ENCODE measurements at places on chromosomes 5 and 9.

DNA sequence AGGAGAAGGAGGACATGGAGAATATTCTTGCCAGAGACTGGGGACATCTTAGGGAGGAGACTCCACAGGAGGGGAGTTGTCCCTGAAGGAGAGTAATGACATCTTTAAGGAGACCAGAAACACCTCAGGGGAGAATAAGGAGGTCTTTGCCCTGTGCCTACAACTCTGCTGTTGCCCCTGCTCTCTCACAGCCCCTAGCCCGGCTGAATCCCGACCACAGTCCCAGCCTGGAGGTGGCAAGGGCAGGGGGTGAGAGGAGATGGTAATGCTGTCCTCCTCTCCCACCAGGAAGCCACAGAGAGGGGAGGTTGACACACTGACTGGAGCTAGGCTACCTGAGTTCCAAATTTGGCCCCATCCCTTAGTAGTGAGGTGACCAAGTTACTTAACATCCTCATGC is 30.2 kb upstream of the ENHO start:
- no peak for DNase-seq

- no peak for DNase-seq
Measured at GRCh38 chr9:121172726-121173487, 28.8 kb downstream of the RAB14 start.

GRCh38 chr5:73625372-73625943 is 538 bp upstream of the ARHGEF28 start:
- no peak for DNase-seq

DNA sequence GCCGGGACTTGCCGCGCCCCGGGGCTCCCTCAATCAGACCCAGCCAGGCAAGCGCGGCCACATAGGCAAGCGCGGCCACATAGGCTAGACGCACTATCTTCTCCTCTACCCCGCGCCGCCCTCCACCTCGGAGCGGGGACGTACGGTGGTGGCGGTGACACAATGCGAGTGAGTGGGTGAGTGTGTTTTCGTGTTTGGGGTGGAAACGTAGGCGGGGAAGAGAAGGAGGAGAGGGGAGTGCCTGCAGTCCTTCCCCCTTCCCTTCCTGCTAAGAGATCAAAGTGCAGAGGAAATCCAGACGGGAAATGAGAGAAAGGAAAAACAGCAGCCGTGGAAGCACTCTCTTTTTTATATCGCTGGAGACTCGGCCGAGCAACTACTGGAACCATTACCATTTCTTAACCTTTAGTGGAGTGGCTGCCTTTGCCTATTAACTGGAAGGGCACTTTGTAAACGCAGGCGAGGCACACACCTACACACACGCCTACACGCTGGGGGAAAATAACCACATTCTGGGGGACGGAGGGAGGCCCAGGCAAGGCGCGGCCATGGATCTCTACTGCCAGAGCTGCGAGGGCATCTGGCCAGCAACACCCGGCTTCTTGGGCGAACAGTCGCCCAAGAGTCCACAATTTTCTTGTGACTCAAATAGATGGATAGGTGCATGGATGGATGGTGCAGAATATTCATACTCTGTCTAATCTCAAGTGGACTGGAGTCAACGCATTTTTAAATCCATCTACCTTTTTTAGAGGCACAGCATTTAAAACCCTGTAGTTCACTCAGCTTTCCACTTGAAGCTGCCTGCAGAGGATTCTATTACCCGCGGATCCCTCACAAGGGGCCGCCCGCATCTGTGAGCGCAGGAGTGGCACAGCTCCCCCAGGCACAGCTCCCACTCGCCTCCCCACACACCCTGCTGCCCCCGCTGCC is 2.1 kb downstream of the EDIL3 start:
- DNase-seq = no peak

- no peak for DNase-seq
Measured at GRCh38 chr9:74120470-74120869, 376.7 kb upstream of the RORB start.

- no peak for DNase-seq
Measured at GRCh38 chr5:81283976-81284375, 17.4 kb upstream of the ZCCHC9 start.

DNA sequence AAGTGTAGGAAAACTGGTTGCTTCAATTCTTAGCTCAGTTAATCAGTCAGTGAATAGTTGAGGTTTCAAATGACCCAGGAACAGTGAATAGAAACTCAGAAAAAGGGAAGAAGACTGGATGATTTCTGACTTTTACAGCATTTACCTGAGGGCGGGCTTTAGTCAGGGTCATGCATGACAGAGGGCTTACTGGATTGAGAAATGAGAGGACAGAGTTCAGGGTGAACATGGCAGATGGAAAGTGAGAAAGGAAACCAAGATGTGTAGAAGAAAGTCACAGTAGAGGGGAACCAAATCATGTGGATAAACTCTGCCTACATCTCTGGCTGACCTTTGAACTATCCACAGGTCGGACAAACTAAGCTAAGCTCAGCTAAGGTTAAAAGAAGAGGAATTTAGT is 596.0 kb downstream of the SEMA5A start:
- DNase-seq = no peak

DNA sequence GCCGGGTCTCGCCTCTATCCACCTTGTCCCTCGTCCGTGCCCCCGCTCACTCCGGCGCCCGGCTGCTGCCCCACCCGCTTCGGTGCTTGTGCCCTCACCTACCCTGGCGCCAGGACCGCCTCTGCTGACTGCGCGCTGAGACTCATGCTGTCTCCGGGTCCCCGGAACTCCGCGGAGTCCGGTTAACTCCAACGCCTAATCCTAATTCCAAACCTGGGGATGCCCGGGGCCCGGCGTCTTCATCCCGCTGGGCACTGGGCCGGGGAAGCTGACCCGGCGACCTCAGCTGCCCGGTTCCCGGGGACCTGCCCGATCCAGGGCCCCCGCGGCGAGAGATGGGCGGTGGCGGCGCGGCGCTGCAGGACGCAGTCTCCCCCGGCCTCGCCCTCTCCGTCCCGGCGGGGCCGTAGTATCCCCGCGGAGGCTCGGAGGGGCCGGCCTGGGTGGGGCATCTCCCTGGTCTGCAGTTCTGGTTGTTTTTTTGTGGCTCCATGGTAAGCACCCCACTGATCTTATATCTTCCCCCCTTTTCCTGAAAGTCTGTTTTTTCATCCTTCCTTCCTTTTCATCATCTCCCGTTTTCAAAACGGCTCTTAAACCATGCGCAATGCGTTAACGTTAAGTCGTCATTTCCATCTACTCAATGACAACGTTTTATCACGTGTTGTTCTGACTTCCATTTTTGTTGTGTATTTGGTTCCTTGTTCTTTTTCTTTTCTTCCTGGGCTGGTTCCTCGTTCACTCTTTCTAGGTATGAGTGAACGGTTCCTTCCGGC is 41.1 kb upstream of the PLEKHG4B start:
- DNase-seq = no peak

- DNase-seq = no peak
Measured at GRCh38 chr9:22117511-22118384, 108.6 kb upstream of the CDKN2B start.

GRCh38 chr5:154758977-154759376 is 3.8 kb downstream of the LARP1 start:
- DNase-seq = no peak

GRCh38 chr9:136578626-136578914 is 32.7 kb upstream of the NOTCH1 start:
- DNase-seq = no peak

DNA sequence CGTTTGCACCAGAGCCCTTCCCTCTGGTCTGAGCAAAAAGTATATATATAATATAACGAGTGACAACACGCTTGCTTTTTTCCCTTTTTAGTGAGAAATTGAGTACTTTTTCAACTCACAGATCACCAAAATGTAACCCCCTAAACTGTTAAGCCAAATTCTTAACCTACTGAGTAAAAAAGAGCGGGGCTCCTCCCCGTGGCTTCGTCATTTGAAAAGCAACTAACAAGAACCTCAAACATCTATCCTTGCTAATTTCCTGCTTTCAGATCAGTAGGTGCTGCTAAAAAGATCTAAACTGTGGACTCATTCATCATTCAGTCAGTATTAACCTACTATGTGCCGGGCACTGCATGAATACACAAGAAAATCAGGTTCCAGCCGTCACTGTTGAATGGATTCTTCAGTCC is 1.0 kb upstream of the PTBP3 start:
- DNase-seq = peak; percentile 60

- DNase-seq = no peak
Measured at GRCh38 chr9:104527109-104527508, at the start of gene OR13C4. OR13C4 (minus strand) TSS chr9:104527209; CDS start chr9:104527209, 0 bp downstream.

GRCh38 chr9:93120846-93121315 is 13.2 kb downstream of the NINJ1 start:
- DNase-seq = no peak

DNA sequence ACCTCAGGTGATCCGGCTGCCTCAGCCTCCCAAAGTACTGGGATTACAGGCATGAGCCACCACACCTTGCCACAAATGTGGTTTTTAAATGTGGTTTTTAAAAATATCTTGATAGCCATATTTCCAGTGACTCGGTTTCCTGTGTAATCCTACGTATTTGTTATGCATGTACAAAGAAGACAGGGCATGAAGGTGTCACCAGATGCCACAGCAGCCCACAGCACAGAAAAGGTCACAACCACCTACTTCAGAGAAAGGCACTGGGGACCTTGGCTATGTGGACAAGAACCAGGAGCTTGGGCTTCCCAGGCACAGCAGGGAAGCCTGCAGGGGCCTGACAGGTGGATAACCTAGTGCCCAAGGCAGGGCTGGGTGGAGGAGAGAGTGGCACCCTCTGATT is 38.0 kb downstream of the C9orf50 start:
- DNase-seq = peak; percentile 45

GRCh38 chr5:155872629-155873220 is 454.2 kb upstream of the SGCD start:
- DNase-seq = no peak

DNA sequence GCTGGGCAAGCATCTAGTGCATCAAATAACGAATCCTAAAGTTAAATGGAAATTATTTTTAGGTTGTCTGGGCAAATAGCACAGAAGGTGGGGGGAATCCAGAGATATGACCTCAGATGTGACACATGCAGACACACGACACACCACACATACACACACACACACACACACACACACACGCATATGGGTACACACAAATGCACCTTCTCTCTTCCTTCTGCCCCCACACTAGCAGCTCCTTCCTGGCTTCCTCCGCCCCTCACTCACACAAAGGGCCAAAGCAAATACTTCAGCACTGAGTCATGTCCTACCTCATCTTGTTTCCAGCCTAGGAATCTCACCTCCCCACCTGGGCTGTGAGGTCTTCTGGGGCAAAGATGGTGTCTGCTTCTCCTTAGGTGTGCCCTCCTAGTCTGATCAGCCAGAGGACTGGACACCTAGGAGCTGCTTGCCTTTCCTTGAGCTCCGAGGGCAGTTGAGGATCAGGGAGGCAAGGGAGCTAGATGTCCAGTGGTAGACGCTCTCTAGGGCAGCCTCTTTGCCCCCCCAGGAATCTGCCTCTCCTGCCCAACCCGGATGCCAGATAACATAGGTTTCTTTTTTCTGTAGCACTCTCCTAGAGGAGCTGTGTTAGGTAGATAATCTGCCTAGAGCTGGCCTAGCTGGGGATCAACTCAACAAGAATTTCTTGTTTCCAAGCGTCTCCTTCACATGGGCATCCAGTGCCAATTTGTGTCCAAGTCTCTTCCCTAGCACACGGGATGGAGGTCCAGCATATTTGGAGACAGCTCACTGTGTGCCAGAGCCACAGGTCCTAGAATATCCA is 14.3 kb upstream of the JADE2 start:
- peak; percentile 30 for DNase-seq

DNA sequence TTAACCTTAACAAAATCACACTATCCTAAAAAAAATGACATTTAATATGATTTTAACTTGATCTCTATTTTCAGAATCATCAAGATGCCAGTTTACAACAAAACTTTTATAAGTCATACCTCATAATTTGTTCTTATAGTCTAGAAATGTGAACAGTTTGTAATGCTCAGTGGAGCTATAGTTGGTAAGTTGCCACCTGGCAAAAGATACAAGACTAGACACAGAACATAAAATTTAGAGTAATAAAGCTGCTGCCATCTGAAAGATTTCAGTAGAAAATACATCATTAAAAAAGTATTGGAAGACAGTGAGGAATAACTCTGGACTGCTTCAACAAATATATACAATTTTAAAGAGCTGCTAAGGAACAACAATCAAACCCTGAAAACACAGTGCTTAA is 233.8 kb downstream of the GABRG2 start:
- no peak for DNase-seq

DNA sequence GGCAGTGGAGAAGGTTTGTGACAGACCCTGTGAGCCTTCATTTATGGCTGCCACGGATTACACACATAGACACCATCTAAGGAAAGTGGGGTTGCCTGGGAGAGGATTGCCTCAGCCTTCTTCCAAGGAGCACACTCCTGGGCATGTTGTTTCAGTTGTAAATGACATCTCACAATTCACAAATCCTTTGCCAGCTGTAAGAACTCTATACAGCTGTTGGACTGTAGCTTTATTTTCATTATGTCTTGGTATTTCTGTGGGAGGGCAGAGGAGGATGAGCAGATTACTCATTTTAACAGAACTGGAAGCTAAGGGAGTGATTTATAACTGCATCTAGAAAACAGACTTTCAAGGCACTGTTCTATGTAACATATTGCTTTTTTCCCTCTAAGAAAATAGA is 25.6 kb downstream of the MELK start:
- no peak for DNase-seq
